ENCODE measurements at places on chromosomes 6 and 20.
A peak's percentile ranks its signal among the peaks of the same experiment; 100 is the strongest.

DNA sequence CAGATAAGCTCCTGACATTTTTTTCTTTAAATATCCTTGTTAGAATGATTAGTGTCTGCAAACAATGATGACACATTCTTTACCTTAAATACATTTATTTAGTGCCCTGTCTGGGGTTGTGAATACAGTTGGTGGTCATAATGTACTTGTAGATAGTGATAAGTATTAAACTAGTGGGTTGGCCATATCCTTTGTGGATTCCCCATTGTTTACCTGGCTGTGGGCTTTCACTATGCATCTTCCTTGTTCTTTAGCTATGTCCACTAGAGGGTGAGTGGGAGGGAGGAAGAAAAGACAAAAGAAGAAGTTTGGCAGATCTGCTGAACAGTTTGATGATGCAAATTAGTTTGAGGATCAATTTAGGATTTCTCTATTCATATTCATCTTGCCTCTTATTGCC lies 15.7 kb downstream of the HS3ST5 start:
- DNase-seq = no peak

GRCh38 chr6:8990075-8990474 lies 554.7 kb upstream of the SLC35B3 start:
- DNase-seq = no peak

DNA sequence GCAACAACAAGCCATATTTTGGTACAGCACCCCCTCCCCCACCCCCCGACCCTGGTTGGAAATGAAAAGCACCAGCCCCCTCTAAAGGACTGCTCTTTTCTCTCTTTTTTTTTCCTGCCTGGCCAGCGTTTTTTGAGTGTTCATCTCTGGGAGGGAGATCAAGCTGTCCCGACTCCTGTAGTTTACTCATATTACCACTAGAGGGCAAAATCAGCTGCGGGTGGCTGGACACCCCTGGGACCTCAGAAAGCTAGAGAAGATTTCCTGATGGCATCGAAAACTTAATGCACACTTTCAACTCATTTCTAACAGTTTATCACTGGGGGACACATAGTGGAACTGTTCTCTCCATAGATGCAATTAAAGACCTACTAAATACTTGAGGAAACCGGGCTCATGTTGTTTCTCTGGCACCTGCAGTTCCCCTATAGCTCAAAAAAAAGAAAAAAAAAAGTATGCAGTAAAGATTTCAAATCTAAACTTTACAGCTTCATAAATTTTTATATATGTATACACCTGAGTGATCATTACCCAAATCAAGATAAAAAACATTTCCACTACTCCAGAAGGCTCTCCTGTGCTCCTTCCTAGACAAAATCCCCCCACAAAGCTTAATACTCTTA lies 24.4 kb downstream of the CNBD2 start:
- DNase-seq = peak; percentile 63

DNA sequence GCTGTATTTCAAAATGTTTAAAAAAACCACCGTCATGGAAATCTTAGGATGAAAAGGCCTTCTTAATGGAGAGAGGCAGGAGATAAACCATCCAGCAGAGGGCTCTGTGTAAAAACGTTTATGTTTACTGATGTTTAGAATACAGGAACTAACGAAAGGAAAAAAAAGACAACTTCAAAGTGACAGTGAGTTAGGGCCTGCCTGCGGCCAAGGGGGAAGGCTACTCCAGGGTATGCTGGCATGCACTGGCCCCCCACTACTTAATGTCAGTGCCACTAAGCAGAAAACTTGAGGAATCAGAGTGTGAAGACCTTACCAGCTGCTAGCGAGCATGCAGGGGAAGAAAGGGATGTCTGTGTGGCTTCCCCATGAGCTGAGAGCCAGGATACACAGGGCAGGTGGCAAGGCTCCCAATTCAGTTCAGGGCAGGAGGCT lies 47.7 kb downstream of the AKAP7 start:
- DNase-seq = peak; percentile 70

GRCh38 chr20:40843251-40843650 lies 154.2 kb upstream of the MAFB start:
- no peak for DNase-seq

- DNase-seq = peak; percentile 78
Measured at GRCh38 chr6:36666826-36667591, 11.5 kb upstream of the CDKN1A start.

DNA sequence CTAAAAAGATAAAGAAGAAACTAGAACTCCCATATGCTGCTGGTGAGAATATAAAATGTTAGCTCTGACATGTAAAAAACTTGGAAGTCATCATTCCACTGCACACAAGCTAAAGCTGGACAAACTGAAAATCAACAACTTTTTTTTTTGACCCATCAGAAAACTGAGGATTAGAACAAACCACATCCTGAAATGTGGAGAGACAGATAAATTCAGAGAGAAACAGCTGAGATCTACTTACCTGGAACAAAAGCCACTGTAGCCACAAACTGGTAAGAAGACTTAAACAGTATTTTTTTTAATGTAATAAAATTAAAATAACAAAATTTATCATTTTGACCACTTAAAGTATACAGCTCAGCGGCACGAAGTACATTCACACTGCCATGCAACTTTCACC lies 408.5 kb upstream of the RGS17 start:
- DNase-seq = no peak

- no peak for DNase-seq
Measured at GRCh38 chr20:32631933-32632460, 41.7 kb downstream of the C20orf203 start.

Data from brain (organoid and tissue), 16 donors.